ENCODE measurements at places on chromosomes 4 and X.

DNA sequence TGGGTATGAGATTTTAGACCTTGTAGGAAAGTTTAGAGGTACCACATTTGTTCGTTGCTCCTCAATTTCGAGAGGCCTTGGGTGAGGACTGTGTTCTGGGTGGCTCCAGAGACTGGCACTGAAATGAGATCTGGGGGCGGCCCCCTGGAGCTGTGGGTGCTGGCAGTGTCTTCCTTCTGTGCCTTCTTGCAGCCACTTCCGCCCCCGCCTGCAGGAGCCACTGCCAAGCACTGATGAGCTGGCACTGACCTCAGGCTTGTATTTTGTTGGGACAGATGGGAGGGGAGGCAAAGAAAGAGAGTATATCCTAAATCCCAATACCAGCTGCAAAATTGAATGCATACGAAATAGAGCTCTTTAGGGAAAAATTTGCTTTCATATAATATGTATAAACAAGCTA, 64.5 kb upstream of the CLDN34 start:
- no peak for DNase-seq

- DNase-seq: no peak
Observed at GRCh38 chrX:102866981-102867656, 70.0 kb upstream of the RAB40AL start.

GRCh38 chr4:103499094-103499493, 220.7 kb downstream of the TACR3 start:
- no peak for DNase-seq

DNA sequence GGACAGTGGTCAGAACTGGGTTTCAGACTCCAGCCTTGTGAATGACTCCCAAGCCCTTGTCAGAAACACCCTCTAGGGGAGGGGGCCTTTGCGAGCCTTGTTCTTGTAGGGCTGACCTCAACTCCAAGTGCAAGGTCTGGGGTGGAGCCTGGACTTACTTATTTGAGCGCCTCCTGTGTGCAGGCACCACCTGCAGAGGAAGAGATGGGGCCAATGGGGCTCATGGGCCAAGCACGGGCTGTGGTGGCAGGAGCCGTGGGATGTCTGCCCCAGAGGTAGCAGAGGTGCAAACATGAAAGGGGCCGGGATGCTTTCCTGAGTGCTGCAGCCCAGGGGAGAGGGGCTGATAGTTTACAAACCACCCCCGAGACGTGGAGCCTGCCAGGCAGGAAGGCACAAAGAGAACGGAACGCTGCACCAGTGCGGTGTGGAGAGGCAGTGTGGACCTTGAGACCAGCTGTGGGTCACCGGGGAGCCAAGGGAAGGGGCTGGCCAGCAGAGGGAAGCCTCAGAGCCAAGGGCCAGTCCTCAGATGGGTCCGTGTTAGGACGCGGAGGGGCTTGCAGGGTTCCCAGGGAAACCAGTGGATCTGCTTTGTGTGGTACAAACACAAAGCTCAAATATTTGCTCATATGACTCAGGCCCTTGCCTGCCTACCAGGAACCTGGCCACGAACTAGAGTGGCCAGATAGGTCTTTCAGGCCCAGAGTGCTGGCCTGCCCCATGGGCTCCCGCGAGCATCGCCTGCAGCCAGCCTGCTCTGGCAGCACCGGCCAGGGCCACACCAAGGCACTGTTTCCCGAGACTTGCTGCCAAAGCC, 8.7 kb upstream of the TADA2B start:
- DNase-seq: peak; percentile 34

- DNase-seq: no peak
Observed at GRCh38 chrX:153333266-153333665, 687 bp upstream of the ZNF275 start.

DNA sequence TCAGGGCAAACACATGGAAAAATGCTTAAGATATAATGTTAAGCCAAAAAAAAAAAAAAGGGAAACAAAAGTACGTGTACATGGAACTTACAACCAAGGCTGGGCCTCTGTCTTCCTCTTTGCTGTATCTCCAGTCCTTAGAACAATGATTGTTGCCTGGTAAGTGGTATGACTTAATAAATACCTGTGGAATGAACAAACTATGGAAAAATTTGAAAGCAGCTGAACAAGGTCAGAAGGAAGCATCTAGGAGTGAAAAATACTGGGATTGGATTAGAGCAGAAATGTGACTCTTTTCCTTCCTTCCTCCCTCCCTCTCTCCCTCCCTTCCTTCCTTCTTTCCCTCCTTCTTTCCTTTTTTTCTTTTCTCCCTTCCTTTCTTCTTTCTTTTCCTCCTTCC, 54.2 kb upstream of the SMIM10 start:
- no peak for DNase-seq

DNA sequence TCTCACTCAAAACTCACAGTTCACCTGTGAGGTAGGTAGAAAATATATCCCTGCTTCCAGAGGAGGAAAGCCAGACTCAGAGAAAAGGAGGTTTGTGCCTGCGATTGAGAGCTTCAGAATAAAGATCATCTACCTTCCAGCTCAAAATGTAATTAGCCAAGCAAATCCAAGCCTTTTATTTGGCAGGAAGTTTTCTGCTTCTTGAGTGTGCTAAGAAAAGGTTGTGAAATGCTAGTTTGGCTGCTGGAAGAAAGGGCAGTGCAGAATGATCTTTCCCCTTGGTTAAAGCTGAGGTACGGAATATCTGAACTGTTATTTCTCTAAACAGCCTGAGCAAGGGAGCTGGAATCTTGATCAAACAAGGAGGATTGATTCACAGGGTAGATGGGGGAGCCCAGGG, 59.7 kb upstream of the VCX3B start:
- DNase-seq: no peak

DNA sequence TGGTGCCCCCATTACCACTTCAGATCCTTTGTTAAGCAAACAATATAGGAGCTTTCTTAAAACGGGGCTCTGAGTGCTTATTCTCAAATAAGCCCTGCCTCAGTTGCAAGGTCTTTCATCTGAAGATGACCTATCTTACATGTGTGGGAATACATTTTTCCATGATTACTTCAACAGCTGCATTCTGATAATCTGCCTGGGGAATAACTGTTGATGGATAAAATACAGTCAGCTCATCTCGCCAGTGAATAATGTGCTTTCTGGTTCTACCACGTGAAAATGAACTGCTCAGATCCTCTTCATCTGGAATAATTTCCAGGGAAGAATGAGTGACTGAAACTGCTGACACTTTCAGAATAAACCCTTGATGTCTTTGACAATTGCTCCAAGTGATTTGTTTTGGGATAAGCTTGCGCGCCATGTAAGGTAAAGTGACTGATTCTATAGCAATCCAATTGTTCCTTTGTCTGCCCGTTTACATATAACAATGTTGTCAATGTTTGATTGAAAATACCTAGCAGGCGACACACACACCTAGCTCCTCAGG, 161.3 kb downstream of the RTL9 start:
- no peak for DNase-seq

- DNase-seq: no peak
Observed at GRCh38 chr4:148557793-148558192, 115.6 kb upstream of the NR3C2 start.

GRCh38 chr4:6165766-6166165, 34.6 kb downstream of the JAKMIP1 start:
- DNase-seq: no peak

DNA sequence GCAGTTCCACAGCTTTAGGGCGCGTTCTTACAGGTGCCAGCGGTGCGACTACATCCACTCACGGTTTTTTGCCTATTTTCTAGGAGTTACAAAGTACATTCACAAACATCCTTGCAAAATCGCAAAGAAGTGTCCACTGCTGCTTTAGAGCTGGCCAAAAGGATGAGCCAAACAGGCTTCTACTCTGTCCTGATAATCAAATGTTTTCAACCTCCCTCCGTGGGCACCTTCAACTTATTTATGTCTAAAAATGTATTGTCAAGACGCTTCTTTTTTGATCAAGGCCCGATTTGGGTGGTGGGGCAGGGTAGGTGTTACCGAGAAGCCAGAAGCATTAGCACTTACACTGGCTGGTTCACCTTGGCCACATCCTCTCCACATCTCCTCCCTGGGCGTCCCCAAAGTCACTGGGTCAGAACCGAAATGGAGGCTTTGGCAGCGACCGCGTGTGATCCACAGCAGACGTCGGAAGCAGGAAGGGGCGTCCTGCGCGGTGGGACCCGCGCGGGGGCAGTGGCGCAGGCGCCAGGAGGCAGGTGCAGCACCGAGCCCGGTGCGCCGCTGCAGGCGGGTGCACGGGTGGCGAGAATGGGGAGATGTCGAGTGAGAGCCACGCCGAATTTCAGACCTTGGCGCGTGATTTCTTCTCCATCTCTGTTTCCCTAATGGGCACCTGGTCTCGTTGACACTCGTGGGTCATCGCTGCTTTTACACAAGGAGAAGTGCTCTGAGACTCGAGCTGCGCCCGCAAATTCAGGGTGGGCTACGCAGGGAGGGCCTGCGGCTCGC, 16.9 kb downstream of the NKX3-2 start:
- DNase-seq: no peak

- no peak for DNase-seq
Observed at GRCh38 chr4:74031576-74031975, 6.9 kb downstream of the CXCL3 start.

GRCh38 chrX:15188039-15188438, 81.8 kb downstream of the ASB9 start:
- no peak for DNase-seq

DNA sequence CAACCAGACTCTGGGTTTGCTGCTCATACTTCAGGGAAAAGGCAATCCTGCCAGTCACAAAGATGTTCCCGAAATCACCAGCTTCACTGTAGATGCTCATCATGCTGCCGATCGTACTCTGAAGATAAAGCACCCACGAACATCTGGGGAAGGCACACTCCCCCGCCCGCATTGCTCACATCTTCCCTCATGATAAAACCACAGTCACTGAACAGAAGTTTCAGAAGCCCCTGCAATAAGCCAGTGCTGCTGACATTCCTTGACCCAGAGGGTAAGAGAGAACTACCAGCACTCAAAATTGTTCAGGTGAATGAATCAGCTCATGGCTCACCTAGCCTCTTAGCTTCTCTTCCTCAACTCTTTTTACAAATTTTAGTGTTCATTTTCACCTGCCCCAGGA, 43.1 kb downstream of the SRPX2 start:
- no peak for DNase-seq

- DNase-seq: no peak
Observed at GRCh38 chr4:96097040-96097607, 257.2 kb downstream of the PDHA2 start.

DNA sequence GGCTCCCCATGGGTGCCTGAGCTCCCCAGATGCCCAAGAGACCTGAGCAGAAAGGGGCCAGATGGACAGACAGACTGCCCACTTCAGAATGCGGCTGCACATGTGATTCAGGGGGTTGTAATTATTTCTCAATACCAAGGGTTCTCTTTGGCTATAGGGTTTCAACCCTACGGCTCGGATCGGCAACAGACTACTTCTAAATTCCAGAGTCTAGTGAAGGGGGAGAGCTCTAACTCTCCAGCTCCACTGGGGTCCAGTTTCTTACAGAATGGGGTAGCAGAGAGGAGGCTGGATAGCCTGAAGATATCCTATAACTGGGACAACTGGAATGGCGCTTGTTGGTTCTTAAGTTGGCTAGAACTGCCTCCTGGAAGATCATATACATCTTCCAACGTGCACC, 136.3 kb downstream of the MGST2 start:
- no peak for DNase-seq

- no peak for DNase-seq
Observed at GRCh38 chr4:88017516-88018297, 10.3 kb downstream of the PKD2 start.

All from progenitor cell of endocrine pancreas (in vitro differentiated cells).